Left lobe of liver (tissue), 2 donors: ENCODE measurements at places on chromosomes 6 and 20.

- no peak for DNase-seq
Measured at GRCh38 chr6:92715991-92716390, 703.4 kb downstream of the EPHA7 start.

DNA sequence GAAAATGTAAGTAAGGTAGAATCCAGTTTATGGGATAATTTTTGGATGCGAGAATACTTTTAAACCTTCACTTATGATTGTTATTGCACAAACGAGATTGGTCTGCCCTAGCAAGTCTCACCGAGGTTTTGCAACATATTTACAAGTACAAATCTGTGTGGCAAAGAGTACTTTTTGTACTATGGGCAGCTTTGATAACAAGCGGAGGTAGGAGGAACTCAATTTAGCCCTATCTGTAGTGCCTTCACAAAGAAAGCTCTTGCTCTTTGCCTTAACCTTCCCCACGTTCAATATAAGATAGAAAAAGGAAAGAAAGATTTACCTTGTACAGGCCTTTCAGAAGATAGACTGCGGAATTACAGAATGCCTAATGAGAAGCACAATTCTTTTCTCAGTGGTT, 77.5 kb upstream of the HIVEP1 start:
- no peak for DNase-seq

- no peak for DNase-seq
Measured at GRCh38 chr6:152771061-152771687, 20.6 kb downstream of the VIP start.

DNA sequence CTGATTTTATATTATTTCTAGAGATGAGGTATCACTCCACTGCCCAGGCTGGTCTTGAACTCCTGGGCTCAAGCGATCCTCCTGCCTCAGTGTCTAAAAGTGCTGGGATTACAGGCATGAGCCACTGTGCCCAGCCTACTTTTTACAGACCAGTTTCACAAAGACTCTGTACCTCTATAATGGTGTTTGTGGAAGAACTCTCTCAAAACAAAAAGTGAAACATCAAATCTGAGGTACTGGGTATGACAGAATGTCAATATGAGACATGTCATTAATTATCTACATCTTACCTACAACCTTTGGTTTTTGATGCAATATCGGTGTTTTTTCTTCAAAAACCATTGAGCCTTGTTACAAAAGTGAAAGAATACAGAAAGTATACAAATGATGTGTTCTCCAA, 49.4 kb upstream of the MCM9 start:
- no peak for DNase-seq

DNA sequence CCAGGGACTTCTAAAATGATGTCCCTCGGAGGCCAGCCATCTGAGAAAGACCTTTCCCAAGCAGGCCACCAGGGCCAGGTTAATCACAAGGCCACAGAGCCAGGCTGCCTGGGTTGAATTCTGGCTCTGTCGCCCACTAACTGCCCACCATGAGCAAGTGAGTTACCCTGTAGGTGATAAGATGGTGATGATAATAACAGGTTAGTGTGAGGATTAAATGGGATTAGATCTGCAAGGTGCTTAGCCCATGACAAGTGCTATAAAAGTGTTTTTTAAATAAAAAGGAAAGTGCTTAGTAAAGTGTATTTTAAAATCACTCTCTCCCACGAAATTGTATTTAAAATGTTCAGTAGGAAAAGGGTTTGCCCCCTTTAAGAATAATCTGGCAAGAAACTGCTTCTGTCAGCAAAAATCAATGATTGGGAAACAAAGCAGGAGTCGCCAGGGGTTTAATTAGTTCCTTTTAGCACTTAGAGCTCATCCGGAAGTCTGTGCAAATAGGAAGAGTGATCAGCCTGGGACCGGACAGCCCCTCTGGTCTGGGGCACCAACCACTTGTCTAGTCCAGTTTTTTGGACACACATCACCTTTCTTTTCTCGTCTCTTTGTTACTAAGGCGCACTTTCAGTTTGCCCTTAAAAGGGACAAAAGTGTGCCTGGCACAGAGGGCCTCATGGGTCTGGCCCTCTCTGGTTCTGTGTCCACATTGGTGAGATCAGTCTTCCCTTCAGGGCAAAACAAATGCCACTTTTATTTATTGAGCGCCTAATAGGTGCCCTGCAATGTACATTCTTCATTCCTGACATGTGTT, 150.4 kb downstream of the GRM4 start:
- DNase-seq, result no peak

DNA sequence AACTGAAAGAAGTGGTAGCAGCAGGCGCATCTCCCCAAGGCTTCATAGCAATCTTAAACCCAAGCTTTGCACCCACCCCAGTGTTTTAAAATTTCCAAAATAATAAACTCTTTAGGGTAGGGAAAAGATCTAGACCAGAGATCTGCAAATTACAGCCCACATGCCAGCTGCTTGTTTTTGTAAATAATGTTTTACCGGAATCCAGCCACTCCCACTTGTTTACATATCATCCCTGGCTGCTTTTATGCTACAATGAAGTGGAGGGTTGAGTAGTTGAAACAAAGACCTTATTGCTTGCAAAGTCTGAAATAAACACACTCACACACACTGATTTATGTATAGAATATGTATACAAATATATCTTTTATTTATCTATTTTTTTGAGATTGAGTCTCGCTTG, 30.0 kb downstream of the SLX4IP start:
- no peak for DNase-seq

DNA sequence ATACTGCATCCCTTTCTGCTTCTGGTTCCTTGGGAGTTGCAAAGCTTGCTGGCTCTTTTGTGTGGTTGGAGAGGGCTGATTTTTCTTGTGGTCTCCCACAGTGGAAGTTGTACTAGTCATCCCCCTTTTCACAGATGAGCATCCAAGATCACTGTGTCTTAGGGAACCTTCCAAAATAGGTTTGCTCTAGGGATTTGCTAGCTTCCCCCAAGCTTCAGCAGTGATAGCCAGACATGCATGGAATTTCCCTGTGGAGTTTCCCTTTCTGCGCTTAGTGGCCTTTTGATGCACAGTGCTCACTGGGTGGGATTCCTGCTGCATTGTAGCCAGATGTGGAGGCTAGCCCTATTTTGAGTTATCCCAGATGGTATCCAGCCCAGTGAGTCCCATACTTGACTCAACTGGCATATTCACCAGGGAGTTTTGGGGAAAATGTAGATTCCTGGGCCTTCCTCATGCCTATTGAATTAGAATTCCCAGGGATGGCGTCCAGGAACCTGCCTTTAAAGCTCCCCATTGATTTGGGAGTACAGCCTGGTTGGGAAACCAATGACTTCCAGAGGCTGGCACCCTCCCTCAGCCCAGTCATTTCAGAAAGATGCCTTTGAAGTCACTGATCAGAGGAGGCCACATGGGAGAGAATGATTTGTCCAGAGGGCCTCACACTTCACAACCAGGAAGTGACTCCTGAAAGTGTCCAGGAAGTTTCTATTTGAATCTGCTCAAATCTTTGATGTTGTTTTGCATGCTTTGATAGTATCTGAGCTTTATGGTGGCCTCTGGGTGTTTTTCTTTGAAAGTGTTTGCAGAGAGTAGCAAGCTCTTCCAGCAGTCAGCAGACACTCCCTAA, 25.9 kb downstream of the PPARD start:
- DNase-seq, result no peak

DNA sequence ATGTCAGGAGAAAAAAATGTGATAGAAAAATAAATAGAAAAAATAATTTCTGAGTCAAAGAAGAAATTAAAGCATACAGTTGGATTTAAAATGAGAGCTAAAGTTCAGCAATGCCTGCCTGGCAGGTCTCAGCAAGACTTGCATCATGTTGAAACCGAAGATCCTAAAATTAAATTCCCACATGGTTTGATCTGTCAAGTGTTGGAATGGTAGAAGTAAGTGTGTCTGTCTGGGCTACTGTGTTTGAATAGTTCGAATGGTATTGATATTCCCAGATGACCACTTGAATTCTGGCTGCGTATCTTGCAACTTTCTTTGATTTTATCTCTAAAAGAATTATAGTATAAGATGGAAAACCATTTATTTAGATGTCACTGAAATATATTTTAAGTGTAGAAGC, 1349.6 kb downstream of the EPHA7 start:
- DNase-seq, result no peak

- no peak for DNase-seq
Measured at GRCh38 chr6:35592178-35592577, 79.5 kb upstream of the TULP1 start.

- DNase-seq, result no peak
Measured at GRCh38 chr6:54516321-54516720, 208.1 kb downstream of the TINAG start.

- no peak for DNase-seq
Measured at GRCh38 chr6:69162811-69163210, 527.7 kb downstream of the ADGRB3 start.

DNA sequence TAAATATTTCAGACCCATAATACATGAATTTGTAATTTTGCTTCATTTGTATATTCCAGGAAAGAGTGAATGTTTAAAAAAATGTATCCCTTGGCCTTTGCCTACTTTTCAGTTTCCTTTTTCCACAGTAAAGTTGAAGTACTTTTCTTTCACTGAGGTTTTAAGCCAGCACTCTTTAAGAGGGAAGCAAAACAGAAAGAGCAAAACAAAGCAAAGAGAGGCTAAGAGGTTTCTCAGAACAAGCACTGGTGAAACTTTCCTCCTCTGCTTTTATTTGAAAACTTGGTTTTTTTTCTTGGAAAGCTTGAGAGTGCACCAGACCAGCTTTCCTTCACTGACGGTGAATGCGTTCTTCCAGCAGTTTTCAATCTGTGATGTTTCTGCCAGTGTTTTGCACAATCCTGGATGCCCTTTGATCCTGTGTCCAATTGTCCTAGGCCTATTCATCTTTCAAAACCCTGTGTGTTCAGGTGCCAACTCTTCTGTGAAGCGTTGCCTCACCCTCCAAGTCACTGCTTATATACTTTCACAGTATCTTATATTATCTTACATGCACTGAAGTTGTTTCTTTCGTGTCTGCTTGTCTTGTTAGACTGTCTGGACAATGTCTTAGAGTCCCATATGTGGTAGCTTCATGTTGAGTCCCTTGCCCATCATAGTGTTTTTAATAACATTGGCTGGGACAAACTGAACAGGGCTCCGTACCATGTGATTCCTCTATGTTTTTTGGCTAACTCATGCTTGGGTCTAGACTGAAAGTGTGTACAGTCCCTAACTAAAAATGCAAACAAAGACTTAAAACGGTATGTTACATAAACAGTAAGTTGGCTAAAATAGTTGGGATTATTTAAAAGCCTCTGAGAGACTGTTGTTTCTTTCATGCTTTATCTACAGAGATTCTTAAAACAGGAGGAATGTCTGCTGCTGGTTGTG, 1.9 kb downstream of the RNF217 start:
- peak; percentile 88 for DNase-seq

DNA sequence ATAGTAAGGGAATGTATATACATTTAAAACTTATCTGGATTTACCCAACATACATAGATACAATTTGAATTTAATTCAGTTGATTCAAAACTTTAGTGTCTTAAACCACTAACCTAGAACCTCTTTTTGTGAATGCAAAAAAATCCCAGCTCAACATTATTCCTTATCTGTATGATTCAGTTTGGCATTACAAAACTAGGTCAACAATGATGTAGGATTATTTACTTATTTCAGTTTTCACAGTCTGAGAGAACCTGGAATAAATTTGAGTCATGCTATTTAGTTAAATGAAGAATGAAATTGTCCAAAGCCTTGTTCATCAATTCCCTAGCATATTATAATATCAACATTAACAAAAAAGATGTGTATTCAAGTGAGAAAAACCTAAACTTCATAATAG, 7.4 kb upstream of the PLCB1 start:
- DNase-seq, result no peak

DNA sequence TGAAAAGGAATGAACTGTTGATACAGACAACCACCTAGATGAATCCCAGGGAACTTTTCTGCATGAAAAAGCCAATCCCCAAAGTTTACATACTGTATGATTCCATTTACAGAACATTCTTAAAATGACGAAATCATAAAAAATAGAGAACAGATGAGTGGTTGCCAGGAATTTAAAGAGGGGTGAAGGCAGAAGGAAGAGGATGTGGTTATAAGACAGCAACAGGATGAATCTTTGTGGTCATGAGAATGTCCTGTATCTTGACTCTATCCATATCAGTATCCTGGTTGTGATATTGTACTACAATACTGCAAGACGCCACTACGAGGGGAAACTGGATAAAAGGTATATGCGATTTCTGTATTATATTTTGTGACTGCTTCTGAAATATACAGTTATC, 70.1 kb upstream of the EMILIN3 start:
- DNase-seq, result no peak

- no peak for DNase-seq
Measured at GRCh38 chr6:156464100-156464878, 312.9 kb upstream of the ARID1B start.

DNA sequence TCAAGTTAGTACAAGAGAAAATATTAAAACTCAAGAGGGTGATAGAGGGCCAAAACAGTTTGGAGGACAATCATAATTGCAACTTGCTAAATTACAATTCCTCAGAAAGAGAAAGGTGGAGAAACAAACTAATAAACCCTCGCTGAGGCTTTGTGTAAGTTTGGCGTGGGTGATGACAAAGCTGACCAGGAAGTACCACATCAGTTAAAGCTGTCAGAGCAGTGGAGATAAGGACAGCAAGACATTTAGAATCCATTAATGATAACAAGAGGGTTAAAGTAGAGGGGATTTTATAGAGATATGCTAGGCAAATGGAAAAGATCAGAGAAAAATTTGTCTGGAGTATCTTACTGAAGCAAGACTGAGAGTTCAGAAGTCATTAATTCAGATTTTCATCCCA, 334.4 kb downstream of the TFAP2B start:
- DNase-seq, result no peak

- DNase-seq, result no peak
Measured at GRCh38 chr6:110093981-110094380, 85.5 kb downstream of the WASF1 start.

- no peak for DNase-seq
Measured at GRCh38 chr20:8309634-8310033, 177.6 kb downstream of the PLCB1 start.

DNA sequence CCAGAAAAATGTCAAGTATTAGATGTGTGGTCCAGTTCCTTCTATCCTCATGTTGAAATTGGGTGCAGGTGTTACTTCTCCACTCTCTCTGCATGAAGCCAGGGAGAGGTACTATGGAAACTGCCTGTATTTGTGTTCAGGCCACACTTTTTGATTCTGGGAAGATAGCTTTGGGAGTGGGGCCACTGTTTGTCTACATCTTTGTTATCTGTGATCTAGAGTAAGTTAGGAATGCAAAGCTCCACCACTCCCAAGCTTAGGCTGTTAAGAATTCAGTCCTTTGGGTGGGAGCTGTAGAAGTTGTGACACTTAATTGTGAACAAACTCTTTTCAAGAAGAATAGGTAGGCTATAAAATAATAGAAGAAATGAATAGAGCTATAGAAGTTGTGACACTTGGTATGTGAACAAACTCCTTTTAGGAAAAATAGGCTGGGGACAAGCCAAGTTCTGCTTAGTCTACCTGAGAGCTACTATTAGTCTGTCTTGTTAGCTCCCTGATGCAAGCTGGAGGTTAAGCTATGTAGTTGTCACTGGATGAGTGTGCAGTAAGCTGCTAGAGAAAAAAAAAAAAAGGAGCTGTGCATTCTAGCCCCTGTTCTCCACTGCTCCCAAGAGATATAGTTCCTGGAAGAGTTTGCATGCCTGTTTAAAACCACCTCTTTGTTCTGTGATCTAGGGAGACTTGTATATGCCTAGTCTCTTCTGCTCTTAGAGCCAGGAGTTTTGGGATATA, 7.1 kb upstream of the GFRAL start:
- no peak for DNase-seq

- DNase-seq, result no peak
Measured at GRCh38 chr20:45796337-45797065, 4.7 kb downstream of the DNTTIP1 start.
